ENCODE measurements at places on chromosomes 2 and 18.

- peak; percentile 75 for DNase-seq
Measured at GRCh38 chr2:84970868-84971509, at the start of gene KCMF1. TSS of gene KCMF1 (plus strand) at chr2:84971161. CDS start at chr2:84971452, 291 bp downstream.

DNA sequence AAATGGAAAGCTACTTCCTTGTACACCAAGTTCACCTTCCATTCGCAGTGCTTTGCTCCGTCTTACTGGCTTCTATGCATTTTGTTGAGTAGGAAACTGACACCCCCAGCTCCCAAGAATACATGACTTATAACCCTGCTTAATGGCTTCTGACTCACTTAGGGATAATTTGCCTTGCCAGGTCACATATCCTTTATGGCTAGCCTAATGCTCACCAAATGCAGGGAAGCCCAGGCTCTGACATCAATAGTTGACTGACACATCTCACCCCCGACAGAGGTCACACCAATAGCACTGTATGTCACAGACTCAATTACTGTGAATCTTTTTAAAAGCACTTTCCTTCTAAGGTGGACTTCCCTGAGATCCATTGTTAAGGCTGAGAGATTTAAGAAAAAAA lies 147.2 kb downstream of the DTNA start:
- DNase-seq: no peak

GRCh38 chr18:46754188-46754587 lies 2.7 kb downstream of the ST8SIA5 start:
- DNase-seq: no peak

- DNase-seq: no peak
Measured at GRCh38 chr2:142582317-142582716, 295.1 kb upstream of the KYNU start.

DNA sequence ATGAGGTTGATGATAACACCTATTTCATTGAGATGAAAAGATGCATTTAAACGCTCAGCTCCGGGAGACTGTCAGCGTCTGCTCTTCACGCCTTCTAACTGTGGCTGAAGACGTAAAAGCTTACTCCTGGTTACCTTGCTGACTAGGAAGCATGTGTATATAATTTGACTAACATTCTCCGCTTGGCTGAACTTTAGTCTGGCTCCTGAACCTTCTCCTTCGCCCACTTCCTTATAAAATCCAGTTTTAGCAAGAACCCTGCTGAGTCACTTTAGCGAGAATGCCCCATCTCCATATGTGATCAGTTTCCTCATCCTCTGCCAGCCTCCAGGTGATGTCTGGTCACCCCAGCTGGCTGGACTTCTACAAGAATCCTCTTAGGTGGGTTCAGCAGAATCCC lies 12.7 kb upstream of the CREG2 start:
- no peak for DNase-seq

DNA sequence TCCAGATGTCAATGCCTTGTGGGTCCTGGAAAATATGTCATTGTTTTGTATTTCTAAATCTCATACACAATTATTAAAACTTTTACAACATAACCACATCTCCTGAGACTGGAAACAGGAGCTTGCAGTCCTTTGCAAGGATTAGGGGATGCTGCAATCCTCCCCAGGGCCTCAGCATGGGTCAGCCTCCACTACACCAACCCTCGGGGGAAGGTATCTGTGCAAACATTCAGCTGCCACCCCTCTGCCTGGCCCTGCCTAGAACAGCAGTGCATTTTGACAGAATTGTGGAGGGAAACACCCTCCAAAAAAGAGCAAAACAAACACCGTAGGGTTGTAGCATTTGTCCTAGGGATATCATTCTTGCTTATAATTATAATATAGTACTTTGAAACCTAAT lies 4.2 kb upstream of the UPP2 start:
- DNase-seq: no peak

GRCh38 chr2:118565301-118565700 lies 282.1 kb downstream of the EN1 start:
- DNase-seq: no peak

GRCh38 chr18:47582093-47582492 lies 330.6 kb upstream of the SKOR2 start:
- DNase-seq: no peak

GRCh38 chr2:14737201-14737600 lies 104.7 kb downstream of the LRATD1 start:
- DNase-seq: no peak

GRCh38 chr2:101827246-101827645 lies 129.7 kb downstream of the MAP4K4 start:
- DNase-seq: no peak

DNA sequence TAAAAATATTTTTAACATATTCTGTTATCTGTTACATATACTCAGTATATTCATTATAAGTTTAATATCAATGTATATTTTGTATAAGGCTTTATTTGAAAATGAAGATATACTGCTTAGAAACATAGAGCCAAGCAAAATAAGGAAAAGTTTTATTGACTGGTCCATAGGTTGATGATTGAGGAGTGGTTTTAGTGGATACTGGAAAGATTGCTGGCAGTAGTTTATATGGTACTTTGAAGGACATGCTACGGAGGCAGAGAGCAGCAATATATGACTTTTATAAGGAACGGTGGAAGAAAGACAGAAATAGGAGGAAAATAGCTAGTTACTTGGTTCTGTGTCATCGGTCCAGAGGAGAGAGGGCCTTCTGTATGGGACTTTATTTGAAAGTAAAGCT lies 92.4 kb downstream of the ZNF236 start:
- no peak for DNase-seq

GRCh38 chr2:105437708-105438103 lies 38.9 kb upstream of the FHL2 start:
- DNase-seq: no peak

DNA sequence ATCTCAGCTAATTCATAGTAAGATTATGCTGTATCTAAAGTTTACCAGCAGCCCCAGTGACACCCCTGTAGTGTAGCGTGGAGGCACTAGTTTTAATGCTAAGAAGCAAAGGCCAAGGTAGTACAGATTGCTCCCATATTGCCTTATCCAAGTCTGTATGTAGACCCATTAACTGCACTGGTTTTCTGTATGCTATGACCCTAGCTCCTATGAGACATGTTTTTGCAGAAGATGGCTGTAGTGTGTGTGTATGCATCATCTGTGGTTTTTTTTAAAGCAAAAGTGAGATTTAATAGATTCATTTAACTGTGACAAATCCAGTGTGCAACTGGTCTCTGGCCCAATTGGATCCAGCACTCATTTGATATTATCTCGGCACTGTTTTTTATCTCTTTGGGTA lies 86.5 kb downstream of the HAUS1 start:
- no peak for DNase-seq

DNA sequence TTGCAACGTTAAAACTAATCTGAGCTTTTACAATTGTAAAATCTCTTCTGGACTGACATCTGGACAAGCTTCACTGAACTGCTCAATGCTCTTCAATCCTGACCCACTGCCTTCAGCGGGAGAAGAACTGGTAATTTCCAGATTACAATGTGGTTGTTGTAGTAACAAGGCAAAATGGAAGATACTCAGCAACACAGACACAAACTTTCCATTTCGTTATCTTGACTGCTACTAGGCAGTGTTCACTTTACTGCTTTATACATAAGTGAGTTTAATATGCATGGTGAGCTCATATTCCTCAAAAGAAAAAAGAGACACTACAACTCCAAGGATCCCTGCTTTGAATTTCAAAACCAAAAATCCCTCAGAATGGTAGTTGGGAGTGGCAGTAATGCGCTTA lies 51.9 kb downstream of the GRB14 start:
- DNase-seq: no peak

- DNase-seq: no peak
Measured at GRCh38 chr18:24052053-24052452, 37.5 kb downstream of the TTC39C start.

GRCh38 chr2:120791962-120792297 lies 56.3 kb downstream of the GLI2 start:
- DNase-seq: no peak

GRCh38 chr2:68653538-68653982 lies 10.2 kb downstream of the PROKR1 start:
- peak; percentile 68 for DNase-seq

GRCh38 chr2:105111365-105112150 lies 73.7 kb downstream of the MRPS9 start:
- no peak for DNase-seq

DNA sequence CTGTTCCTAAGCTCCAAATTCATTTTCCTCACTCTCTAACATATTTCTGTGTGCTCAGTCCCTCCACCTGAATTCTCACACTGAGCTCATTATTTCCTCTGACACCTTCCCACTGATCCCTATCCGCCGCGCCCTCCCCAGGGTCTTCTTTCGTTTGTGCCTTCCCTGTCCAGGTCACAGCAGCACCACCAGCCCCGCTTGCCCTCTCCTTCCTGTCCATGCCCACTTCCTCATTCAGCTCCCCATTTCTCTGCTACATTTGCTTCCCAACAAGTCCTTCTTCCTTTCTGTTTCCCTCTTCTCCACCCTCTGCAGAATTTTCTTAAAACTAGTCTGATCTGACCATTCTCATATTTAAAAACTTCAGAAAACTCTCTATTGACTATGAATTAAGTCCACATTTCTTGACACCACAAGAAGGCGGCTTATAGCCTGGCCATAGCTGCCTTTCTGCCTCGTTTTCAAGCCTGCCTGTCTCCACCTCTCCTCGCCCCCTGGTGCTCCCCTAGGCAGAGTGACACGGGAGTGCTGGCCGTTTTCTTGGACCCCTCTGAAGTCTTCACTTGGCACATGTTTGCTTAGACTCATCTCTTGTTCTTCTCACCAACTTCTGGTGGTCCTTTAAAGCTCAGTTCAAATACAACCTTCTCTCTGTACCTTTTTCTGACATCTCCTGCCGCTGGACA lies 138.7 kb upstream of the BOD1L2 start:
- DNase-seq: no peak

- no peak for DNase-seq
Measured at GRCh38 chr2:195706161-195706900, 49.3 kb downstream of the SLC39A10 start.

DNA sequence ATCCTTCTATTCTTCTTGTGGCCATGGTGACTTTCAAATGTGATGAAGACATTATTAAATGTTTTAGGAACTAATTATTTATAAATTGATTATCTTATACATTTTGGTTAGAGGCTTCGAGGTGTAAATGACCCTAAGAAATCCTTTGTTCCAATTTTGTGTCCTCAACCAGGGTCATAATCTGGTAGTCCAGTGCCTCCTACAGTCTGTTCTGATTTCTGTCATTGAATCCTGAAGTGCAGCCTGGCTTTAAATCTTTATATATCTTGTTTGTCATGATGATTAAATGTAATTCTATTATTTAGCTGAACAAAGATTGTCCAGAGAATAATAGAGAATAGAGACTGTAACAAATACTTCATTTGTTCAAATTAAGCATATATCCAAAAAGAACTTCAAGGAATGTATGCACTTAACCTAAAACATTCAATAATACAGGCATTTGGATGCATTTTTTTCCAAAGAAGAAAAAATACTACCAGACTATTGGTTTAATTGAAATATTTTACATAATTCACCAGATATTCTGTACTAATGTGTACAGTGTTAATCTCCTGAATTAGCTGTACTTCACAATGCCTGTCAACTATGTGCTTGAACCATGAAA lies 89.8 kb downstream of the PRPF40A start:
- DNase-seq: no peak

- no peak for DNase-seq
Measured at GRCh38 chr2:31693882-31694281, 113.1 kb upstream of the SRD5A2 start.

GRCh38 chr2:37912056-37912455 lies 13.0 kb upstream of the RMDN2 start:
- no peak for DNase-seq

- DNase-seq: no peak
Measured at GRCh38 chr18:75122334-75122958, 86.5 kb downstream of the PTGR3 start.

DNA sequence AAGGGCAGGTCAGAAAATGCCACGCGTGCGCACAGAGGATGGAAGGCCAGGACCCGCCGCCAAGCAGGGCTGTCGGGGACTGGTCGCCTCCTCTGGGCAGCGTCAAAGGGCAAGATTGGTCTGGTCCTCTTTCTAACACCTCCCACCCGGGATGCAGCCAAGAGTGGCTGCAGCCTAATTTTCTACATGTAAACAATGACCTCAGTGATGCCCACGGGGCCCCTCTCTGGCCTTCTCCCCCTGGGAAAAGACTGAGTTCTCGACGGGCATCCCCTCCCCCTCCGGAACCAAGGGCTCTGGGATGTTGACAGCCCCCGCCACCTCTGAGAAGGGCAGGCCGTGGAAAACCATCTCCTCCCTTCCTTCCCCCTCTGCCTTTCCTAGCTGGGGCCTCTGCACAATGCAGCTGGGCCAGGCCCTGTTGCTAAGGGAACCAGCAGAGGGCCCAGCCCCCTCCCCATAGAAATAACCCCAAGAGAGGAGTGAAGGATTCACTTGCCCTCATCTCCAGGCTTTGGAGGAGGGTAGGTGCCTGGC lies 80.0 kb upstream of the ZNF532 start:
- no peak for DNase-seq

- no peak for DNase-seq
Measured at GRCh38 chr2:126761256-126761980, 105.5 kb downstream of the GYPC start.

DNA sequence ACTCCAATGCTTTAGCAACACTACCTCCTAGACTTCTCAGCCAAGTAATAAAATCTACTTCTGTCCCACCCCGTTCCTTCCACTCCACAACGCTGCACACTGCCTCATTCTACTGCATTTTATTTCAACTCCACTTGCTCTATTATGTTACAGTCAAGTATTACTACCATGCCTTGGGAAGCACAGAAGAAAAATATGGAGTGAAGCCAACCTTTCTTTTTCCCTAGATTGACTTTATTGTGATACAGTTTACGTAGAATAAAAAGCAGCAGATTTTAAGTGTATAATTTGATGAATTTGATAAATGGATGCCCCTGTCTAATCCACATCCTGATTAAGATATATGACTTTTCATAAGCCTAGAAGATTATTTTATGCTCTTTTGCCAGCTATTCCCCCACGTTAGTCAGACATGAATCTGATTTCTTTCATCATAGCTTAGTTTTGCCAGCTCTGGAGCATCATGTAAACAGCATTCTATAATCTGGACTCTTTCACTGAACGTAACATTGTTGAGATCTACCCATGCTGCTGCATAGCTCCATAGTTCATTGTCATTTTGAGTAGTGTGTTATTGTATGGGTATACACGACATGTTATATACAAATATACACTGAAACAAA lies 676.8 kb upstream of the RAB6C start:
- no peak for DNase-seq

GRCh38 chr2:191009541-191010374 lies 4.2 kb downstream of the STAT1 start:
- DNase-seq: no peak

All from stimulated activated naive CD8-positive, alpha-beta T cell treated with anti-CD3 and anti-CD28 coated beads, Interleukin-15, amount 100 ng/mL, for 72 hours (primary cell).